Pulmonary artery endothelial cell (primary cell): ENCODE measurements at places on chromosomes 7 and 10.

DNA sequence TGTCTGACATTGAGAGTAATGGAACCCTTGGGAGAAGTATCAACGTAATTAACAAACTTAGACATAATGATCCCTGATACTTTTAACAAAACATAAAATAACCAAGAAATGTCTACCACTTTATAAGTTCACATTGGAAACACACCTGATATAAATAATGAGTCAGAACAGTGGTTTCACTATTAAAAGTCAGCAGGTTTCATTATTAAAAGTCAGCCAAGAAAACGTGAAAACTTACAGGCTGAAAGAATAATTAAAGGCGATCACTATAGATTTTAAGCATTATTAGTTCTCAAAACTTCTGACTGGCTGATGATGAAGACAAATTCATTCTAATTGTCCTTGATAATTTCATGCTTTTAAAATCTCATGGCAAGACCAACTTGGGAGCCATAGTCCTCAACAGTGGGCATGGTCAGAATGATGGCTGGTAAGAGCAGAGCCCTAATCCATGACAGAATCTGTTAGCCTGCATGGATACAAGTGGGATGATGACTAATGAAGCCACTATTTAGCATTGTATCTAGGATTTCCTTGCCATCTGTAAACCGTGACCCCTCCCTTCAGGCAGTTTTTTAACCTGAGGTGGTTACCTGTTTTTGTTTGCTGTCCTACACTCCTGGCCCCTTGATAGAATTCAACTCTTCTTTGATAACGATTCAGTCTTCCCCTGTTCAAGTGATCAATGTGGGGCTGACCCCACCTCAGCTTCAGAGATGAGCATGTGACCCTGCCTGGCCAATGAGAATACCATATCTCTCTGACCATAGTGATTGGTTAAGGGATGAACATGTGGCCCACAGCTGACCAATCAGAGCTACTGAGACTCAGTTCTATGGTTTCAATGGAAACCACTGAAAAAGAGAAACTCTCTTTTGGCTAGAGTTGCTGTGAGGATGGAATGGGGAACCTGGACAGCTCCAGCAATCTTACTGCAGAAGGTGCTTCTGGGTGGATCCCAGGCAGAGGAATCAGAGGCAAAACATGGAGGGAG, 151.0 kb downstream of the PLPP4 start:
- no peak for DNase-seq

- DNase-seq: no peak
Observed at GRCh38 chr10:12255048-12255447, 59.1 kb downstream of the CDC123 start.

DNA sequence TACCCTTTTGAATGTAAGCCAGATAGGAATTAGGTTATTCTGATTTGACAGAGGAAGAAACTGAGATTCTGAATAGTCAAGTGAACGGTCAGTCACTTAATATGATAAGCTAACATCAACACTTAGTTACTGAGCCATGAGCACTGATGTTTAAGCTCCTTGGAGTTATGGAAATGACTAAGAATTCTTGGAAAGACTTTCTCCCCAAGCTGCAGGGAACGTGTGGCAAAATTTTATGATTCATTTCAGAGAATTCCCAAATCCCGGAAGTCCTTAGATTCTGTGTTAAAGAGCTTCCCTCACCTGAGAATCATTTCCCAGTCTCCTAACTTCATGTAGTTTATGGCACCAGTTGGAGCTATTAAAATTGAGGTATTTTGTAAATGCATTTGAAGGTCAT, 330.9 kb downstream of the XPNPEP1 start:
- DNase-seq: no peak

DNA sequence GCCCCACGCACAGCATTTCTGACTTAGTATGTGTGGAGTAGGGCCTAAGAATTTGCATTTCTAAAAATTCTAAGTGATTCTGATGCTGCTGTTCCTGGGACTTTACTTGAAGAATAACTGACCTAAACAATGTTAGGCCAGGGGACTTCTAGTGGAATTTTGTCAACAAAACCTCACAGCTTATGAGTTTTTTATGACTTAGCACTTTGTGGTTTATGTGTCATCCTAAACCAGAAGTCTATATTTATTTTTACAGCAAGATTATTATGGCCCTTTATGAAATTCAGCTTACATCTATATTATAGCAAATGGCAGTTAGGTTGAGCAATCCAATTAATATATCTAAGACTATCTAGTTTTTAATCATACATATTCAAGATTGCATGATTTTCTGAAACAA, 24.6 kb upstream of the BET1 start:
- DNase-seq: no peak

DNA sequence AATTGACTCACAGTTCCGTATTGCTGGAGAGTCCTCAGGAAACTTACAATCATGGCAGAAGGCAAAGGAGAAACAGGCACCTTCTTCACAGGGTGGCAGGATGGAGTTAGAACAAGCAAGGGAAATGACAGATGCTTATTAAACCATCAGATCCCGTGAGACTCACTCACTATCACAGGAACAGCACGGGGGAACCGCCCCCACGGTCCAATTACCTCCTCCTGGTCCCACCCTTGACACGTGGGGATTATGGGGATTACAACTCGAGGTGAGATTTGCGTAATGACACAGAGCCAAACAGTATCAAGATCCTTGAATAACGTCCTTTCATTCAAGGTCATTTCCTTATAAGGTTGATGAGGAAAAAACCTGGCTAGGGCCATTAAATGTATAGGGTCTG, 176.6 kb downstream of the TPK1 start:
- no peak for DNase-seq

DNA sequence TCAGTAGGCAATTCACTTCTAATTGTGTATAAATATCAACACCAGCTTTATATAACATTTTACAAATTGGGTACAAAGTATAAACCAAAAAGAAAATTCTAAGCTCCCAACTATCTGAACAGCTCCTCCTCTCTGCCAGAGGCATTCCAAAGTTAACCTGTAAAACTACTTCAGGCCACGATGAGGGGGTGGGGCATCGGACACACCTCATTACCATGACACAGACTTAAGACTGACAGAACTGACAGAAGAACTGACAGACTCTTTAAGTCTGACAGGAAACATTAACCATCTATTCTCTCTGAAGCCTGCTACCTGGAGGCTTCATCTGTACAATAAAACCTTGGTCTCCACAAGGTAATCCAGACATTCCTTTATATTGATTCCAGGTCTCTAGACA, 12.3 kb downstream of the ESYT2 start:
- no peak for DNase-seq

- no peak for DNase-seq
Observed at GRCh38 chr7:12578930-12579640, 8.6 kb downstream of the SCIN start.

DNA sequence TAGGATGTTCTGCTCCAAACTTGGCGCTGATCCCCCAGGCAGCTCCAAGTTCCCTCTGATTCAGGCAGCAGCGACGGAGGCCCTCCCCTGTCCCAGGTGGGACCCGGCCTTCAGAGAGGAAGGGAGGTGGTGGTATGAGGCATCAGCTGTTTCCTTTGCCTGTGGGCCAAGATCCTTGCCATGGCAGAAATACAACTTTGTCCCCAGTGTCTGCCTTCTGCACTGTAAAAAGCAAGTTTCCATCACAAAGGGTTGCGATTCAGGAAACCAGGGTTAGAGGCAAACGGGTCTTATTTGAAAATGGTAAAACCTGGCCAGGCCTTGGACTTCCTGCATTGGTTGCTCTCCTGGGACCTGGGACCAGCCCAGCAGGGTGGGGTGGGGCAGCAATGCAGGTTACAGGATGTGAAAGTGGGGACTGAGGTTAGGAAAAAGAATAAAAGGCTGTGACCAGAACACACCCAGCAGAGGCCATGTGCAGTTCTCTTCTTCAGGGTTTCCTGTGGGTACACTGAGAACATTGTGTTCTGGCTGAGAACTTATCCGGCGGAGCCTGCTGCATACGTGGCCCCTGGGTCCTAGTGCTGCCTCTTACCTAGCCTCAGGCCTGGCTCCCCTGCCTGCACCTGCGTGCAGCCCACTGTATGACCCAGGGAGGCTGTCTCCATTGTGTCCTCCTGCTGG, 25.1 kb upstream of the DDIT4 start:
- DNase-seq: peak; percentile 68

- DNase-seq: no peak
Observed at GRCh38 chr7:127035203-127035849, 217.4 kb downstream of the GRM8 start.

DNA sequence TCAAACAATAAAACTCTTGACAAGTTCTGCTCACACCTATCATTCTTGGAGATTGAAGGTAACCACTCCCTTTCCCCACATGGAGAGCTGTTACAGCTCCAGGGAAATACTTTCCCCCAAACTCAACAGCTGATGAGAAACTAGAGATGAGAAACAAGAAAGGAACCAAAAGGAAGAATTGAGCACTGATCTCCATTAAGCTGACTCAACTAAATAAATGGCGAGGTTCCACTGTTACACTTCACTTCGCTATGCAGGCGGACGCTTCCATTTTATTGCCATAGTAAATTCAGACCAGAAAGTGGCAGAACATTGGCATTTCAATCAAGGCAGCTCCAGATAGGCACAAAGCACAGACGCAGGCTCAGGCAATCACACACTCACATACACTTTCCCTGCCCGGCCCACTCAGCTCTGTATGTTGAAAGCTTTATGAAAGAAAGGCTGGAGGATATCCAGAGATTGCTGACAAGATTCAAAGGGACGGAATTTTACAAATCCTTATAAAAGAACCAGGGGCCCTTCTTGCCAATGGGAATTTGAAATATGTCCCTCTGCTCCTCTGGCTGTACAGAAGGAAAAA, 11.5 kb upstream of the YAE1 start:
- DNase-seq: no peak

DNA sequence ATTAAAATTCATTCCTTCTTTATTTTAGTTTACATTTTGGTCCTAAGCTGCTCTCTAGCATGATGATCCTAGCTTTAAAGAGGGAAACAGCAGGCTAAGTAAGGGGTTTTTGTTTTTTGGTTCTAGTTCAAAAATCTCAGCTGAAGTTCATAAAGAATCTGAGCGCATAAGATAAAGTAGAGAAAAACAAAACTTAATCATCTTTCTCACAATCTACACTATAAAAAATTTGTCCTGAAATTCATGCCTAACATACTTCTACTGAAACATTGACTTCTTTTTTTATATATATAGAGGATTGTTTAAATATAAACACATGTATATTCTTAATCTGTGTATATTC, 6.8 kb upstream of the IGF2BP3 start:
- DNase-seq: no peak

- no peak for DNase-seq
Observed at GRCh38 chr10:115649217-115649616, 556.1 kb downstream of the ATRNL1 start.

- peak; percentile 27 for DNase-seq
Observed at GRCh38 chr10:11573497-11573896, 38.0 kb downstream of the USP6NL start.
